ENCODE measurements at places on chromosomes 5 and 9. TPM values are rescaled to one million over a fixed set of nuclear protein-coding genes. Genes with fewer than 3 reads are reported as not detected.

- no peak for DNase-seq
These were observed 35.9 kb upstream of the UBAP2 start for GRCh38 chr9:34084562-34084961.

DNA sequence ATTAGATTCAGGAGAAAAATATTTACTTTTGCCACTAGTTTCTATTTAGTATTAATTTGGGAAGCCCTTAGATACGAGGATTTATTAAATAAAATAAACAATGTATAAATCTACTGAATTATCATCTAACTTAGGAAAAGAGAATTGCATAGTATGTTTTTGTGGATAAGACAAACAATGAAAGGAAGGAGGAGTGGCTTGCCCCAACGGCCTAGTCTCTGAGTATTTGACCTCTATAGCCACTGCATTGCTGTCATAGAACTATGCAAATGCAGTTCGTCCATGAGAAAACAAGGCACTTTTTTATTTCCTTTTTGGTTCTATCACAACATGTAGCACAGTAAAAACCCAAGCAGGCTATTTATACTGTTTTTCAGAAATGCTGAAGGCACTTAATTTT is 321.2 kb upstream of the CCNH start:
- DNase-seq: no peak

Gene GARIN3
- polyA plus RNA-seq: not detected

GRCh38 chr5:102815540-102816332 is 60.6 kb downstream of the PAM start:
- no peak for DNase-seq

DNA sequence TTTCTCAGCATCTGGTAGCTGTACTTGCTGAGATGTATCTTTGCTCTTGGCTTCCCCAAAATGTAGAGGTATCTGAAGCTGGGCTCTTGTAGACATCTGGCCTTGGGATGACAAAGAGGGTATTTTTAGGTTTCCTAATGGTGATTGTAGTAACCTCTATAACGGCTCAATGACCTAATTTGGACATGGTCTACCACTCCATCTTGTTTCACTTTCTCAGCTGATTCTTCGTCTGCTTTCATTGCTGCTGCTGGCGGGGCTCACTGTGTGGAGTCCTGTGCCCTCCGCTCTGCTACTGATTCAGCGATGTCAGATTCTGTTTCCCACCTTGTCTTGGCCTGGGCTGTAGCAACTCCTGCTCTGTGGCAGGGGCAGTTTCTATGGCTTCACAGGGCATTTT is 12.7 kb upstream of the MARCHF11 start:
- DNase-seq: no peak

DNA sequence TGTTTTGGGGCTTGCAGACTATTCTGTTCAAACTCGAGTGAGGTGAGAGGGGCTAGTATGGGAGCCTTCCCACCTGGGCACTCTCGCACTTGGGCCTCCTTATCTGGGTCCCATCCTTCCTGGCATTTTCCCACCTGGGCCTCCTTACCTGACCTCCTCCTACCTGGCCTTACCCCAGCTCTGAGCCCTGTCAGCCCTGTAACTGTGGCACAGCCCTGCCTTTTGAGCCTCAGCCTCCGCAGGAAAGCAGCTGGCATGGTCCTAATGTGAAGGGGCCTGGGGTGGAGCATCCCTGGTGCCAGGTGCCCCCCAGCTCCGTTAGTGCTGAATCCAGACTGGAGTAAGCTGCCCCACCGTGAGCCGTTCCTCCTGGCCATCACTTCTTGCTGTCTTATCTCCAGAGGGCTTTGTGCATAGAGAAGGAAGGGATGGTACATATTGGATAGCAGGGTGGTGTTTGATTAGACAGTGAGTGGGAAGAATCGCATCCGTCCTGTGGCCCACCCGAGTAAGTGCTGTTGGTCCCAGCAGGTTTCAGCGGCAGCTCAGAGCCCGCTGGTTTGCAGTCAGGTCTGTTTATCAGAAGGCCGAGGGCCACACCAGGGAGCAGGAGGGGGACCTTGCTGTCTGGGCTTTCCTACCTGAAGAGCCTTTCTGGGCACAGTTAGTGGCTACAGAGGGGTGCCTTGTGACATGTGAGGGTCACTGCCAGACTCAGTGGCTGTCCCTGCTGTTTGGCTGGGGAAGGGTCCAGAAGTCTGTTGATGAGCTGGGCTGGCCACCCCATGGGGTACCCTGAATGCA is 76.5 kb downstream of the WNK2 start:
- DNase-seq: no peak

DNA sequence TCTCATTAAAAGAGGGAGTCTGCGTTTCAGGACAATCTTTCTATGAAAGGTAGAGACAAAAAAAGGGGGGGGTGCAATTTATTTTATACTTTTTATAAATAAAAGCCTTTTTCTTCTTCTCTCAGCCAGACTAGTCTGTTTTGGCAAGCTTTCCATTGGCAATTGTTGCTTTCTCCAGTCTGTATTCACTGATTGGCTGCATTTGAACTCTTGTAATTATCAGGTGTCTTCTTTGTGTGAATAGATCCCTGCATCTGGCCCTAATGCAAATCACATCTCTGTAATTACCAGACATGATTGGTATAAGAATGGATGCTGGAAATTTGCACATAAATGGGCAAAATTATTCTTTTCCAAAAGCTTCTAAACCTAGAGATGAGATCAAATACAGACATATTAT is 7.6 kb upstream of the EQTN start:
- no peak for DNase-seq

DNA sequence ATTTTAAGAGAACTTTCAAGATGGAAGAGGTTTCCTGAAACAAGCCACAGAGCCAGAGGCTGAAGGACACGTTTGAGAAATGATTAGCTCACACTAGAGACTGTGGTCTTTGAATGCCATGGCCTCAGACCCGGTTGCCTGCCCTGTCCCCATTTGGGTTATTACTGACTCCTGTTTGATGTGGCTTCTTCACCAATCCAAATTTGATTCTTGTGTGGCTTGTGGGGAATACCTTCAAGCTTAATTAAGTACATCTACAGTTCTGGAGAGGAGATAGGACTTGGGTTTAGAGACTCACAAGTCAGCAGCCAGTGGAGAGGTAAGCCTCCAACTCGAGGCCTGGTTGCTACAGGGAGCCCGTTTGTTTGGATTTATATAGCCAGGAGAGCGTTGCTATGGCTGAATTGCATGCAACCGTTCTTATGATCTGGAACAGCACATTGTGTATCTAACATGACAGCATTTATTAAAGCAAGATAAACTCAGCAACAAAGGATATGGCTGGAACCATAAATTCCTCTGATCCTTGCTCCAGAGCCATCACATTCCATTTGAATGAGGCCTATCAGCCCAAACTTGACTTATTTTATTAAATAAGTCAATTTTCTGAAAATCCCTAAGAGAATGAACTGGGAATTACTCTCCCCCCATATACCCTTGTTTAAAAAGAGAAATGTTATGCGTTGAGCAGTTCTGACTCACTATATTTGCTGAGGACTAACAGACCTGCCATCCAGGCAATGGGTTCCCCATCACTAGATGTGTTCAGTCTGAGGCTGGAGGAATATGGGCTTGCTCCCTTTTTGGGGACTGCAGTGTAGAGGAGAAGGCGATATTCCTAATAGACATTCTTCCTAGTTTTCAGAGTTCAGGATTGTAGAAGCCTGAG is 88.4 kb upstream of the TNFSF8 start:
- DNase-seq: peak; percentile 90

GRCh38 chr5:99926463-99926862 is 608.7 kb upstream of the FAM174A start:
- DNase-seq: no peak

GRCh38 chr9:99253772-99254431 is 31.8 kb downstream of the SEC61B start:
- no peak for DNase-seq

DNA sequence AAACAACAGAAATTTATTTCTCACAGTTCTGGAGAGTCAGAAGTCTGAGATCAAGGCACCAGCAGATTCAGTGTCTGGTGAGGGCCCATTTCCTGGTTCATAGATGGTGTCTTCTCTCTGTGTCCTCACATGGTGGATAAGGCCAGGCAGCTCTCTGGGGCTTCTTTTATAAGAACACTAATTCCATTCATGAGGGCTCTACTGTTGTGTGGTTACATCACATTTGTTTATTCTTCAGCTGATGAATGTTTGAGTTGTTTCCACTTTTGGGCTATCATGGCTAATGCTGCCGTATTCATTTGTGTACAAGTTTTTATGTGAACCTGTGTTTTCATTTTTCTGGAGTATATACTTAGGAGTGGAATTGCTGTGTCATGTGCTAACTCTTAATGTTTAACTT is 35.2 kb downstream of the DDX4 start:
- DNase-seq: no peak

Gene FAM163B
- not detected for polyA plus RNA-seq

DNA sequence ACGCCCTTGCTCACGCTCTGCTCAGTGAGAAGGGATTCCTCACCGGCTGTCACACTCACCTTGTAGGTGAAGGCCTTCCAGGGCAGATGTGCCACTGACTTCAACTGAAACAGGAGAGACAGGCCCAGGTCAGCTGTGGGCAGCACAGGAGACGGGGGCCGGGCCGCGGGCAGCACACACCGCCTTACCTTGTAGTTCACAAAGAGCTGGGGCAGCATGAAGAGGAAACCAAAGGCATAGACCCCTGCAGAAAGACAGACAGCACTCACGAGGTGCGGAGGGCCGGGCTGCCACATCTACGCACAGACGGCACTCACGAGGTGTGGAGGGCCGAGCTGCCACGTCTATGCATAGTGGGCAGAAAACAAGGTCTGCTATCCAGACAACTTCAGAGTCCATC is 23.3 kb downstream of the CLPTM1L start:
- DNase-seq: no peak

GRCh38 chr5:68261169-68261568 is 45.6 kb downstream of the PIK3R1 start:
- DNase-seq: no peak

DNA sequence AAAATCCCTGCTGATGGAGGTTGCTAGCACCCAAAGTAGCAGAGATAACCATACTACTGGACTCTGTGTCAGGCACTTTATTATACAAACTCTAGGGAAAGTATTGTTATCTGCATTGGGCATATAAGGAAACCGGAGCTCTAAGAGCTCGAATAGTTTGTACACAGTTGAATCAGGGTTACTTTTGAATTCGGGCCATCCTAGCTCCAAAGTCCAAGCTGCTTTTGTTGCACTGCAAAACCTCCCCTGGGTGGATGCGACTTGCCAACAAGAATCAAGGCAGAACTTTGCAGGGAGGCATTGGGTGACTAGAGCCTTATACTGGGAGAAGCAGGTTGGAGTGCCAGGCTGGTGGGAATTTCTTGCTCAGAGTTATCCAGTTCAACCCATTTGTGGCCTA is 435.1 kb downstream of the SPATA31D1 start:
- DNase-seq: no peak

DNA sequence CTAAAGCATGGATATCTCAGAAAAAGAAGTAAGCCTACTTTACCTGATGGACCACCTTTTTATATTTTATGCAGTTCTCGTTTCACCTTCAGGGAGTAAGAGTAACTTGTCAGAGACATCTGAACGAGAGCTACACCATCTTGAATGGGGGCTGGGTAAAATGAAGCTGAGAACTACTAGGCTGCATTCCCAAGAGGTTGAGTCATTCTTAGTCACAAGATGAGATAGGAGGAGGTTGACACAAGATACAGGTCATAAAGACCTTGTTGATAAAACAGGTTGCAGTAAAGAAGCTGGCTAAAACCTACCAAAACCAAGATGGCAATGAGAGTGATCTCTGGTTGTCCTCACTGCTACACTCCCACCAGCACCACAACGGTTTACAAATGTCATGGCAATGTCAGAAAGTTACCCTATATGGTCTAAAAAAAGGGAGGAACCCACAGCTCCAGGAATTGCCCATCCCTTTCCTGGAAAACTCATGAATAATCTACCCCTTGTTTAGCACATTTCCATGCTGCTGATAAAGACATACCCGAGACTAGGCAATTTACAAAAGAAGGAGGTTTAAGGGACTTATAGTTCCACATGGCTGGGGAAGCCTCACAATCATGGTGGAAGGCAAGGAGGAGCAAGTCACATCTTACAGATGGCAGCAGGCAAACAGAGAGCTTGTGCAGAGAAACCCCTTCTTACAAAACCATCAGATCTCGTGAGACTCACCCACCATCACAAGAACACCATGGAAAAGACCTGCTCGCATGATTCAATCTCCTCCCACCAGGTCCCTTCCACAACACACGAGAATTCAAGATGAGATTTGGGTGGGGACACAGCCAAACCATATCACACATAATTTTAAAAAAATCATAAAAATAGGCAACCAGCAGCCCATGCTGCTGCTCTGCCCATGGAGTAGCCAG is 62.5 kb downstream of the GIN1 start:
- DNase-seq: no peak

DNA sequence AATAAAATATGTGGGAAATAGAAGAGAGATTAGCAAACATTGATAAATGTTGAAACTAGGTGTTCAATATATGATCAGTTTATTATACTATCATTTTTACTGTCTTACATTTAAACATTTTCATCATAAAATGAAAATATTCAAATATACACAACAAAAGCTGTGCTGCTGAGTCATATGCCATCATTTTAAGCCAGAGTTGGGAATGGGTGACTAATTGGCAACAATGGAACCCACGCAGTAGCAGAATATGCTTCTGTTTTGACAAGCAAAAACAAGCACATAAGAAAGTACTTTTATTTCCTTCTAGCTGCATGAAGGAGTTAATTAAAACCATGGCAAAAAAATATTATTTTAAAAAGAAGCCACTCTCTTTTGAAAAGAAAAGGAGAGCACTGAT is 340.0 kb upstream of the EDIL3 start:
- no peak for DNase-seq

Gene NPM1
- polyA plus RNA-seq: 2,997 TPM

- no peak for DNase-seq
These were observed 21.2 kb upstream of the PCSK5 start for GRCh38 chr9:75869236-75869635.

Measured in BJ (cell line).